AG09309 (cell line): ENCODE measurements at places on chromosomes 1 and 21.

- no peak for DNase-seq
Measured at GRCh38 chr1:154951901-154952657, 3.8 kb downstream of the PBXIP1 start.

- DNase-seq = no peak
Measured at GRCh38 chr1:95509989-95510388, 276.0 kb downstream of the RWDD3 start.

GRCh38 chr21:42564561-42564971, 50.9 kb downstream of the SLC37A1 start:
- DNase-seq = no peak

GRCh38 chr1:15022048-15022447, 131.5 kb upstream of the TMEM51 start:
- no peak for DNase-seq

- no peak for DNase-seq
Measured at GRCh38 chr1:152451254-152451653, 37.2 kb upstream of the CRNN start.

DNA sequence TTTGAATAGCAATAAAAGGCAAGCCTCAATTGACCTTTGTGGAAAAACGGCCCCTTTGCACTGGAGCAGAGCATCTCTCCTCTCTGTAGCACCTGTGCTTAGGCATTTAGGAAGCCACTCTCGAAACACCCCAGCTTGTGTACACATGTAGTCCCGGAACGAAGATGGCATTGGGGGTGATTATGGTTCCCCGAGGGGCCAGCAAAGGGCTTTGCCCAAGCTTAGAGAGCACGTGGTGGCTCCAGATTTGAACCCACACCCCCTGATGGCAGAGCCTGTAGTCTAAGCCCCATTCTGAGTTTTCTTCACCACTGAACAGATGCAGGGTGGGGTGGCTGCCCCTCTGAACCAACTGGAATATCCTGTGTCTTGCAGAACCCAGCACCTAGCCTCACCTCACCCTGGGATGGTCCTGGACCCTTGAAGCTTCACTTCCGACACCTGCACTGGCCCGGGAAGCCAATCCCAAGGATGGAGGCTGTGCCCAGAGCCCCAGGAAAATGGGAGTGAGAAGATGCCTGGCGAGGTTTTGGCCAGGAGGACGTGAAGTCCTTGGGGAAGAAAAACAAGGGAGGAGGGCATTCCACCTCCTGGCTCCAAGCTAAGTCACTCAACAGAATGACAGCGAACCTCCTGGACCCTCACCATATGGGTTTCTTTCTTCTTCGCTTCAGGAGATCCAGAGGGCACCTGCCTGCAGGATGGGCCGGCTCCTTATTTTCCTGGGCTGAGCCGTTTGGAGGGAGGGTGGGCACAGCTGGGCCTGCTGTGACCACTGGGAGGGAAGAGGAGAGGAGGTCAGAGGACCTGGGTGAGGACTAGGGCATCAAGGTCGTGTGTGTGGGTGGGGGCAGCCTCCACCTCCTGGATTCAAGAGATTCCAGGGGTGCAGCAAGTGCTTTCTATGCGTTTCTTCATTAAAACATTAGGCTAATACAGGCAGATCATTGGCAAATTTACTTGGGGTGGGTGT, 37.7 kb downstream of the IGFN1 start:
- DNase-seq = no peak

GRCh38 chr1:13492711-13493110, 21.1 kb downstream of the LRRC38 start:
- no peak for DNase-seq

DNA sequence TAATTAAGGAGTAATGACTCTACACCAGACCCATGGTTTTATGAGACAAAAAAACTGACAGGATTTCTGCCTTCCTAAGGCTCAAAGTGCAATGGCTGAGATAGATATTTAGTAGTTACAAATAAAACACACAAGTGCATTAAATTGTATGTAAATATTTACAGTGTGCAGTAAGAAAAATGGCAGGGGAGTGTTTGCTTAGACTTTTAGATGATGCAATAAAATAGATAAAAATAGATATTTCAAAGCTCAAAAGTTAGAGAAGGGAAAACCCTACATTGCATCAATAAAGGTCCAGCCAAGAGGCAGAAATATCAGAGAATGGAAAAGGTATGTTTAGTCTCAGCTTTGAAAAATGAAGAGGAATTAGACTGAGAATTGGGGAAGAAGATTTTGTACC, 226.3 kb upstream of the FGGY start:
- DNase-seq = no peak

- DNase-seq = no peak
Measured at GRCh38 chr1:9784508-9785133, 39.1 kb downstream of the CLSTN1 start.

GRCh38 chr1:175413367-175413766, 220.8 kb upstream of the KIAA0040 start:
- DNase-seq = no peak
